ENCODE measurements at places on chromosomes 1 and 21.

- DNase-seq = no peak
Measured at GRCh38 chr1:198187973-198188588, 31.3 kb downstream of the NEK7 start.

GRCh38 chr1:25534410-25534788, 9.0 kb upstream of the LDLRAP1 start:
- DNase-seq = no peak

DNA sequence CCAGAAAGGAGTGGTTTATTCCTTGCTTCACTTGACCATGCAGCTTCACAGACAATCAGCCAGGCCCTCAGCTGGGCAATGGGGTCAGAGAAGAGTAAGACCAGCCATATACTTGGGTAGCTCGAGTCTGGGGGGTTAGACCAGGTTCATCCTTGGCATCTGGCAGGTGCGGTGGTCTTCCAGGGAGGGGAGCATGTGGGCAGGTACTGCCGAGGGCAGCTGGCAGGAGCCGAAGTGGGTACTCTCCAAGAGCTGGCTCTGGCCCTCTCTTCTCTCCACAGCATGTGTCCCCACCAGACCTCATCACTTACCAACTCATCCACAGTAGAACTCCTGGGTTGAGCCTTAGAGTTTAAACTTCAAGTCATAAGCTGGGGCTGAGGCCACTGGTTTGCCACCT, 156.8 kb downstream of the FOXD2 start:
- no peak for DNase-seq

DNA sequence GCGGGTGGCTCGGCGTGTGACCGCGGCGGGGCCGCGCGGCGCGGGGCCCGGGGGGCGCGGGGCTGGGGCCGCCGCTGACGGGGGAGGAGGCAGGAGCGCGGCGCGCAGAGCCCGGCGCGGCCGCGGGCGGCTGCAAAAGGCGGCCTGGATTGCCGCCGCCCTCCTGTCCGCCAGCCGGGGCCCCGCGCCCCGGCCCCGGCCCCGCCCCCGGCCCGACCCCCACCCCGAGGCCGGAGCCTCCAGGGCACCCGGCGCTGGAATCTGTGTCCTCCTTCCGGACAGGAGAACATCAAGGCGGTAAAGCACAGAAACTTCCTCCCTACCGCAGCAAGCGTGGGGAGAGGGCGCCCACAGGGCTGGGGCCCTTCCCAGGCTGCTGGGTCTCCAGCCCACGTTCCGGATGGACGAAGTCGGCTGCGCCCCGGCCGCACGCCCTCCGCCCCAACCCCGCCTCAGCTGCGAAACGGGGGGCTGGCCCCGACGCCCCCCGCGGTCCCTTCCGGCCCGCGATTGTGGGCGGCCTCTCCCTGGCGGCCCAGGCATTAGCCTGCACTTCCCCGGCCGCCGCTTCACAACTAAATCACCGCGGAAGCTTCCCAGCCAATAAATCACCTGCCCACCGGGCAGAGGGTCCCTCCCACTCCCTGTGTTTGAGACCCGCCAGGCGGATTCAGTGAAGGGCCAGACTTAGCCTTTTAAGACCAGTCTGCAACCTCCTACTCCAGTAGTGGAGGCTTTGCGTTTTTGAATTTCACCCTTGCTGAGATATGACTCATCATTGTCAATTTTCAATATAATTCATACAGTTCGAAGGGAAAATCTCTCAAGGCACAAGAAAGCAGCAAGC, 106.0 kb downstream of the SLC45A1 start:
- peak; percentile 63 for DNase-seq

DNA sequence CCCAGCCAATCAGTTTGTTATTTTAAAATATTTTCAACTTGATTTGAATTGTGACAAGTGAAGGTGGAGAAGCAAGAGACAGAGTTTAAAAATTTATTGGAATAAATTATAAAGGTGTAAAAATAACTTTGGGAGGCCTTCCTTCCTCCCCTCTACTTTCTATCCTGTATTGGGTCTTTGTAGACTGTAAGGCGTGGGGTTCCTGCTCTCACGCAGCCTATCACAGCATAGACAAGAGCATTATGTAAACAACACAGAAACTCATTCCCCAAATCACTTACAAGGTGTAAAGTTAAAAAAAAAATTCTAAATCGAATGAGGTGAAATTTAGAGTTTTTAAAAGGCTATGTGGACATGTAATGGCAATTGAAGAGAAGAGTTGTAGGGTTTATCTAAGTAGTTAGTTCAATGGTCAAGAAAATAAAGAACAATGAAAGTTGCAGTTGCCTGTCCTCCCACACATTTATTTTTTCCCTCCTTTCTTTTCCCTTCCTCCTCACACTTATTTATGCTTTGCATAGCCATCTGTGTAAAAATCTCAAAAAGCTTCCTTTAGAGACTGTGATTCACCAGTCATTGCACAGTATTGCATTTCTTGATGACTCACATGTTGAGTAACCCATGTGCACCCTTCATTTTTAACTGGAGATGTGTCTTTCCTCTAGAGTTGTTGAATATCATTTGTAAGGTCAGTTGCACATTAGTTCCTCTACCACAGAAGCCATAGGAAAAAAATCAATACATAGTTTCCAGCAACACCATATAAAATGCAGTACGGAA, 242.2 kb downstream of the PTPRC start:
- DNase-seq = no peak

DNA sequence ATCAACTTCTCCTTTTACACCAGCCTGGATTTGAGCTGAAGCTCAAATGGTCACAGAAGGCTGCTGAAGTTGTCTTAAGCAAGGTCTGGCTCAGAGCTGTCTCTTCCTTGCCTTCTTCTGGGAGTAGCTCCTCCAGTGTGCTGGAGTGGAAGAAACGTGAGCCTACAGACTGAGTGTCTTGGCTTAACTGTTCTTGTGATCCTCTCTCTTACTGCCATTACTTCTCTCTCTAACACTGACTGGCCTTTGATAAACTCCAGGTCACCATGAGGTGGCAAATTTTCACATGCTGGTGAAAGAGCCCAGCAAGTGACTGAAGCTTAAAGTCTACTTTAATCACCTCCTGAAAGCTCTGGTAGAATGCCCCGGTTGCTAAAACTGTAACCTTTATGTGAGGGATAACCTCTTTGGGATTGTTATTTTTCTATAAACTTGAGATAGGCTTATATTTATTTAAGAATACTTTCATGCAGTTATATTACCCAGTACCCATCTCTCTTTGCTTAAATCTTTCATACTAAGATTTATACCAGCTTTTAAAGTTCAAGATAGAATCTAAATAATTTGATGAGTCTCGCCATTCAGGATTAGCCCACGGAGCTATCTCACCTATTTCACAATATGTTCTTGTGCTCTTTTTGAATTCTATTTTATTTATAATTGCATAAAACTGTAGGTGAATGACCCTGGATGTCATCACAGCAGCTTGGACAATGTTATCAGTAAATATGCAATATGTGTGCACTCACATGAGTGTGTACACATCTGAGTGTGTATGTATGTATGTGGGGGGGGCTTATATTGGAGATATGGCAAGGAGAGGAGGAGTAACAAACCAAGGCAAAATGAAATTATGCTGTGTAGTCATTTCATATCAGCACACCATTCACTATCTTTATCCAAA, 924.0 kb downstream of the LTN1 start:
- DNase-seq = no peak

DNA sequence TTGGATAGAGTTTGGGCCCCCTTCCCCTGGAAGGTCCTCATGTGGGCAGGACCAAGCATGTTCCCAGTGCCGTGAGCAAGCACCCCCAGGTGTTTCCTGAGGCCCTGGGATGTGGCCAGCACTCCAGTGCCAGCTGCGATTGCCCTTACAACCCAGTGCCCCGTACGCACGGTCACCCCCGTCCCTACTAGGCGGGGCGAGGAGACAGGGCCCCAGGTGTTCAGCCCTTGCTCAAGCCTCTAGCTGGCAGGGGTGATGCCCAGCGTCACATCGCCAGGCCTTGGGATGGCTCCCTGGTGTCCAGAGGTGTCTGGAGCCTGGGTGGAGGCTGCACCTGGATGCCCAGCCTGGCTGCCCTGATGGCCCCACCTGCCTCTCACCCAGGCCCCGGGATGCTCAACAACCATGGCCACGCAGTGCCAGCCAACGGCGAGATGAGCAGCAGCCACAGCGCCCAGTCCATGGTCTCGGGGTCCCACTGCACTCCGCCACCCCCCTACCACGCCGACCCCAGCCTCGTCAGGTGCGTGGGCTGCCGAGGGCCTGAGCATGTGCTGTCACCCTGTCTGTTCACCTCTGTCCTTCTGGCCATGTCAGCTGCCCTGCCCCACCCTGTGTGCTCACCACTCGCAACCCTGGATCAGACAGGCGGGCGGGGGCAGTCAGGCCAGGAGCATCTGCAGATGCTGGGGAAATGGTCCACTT, 21.6 kb upstream of the CCDC27 start:
- no peak for DNase-seq

DNA sequence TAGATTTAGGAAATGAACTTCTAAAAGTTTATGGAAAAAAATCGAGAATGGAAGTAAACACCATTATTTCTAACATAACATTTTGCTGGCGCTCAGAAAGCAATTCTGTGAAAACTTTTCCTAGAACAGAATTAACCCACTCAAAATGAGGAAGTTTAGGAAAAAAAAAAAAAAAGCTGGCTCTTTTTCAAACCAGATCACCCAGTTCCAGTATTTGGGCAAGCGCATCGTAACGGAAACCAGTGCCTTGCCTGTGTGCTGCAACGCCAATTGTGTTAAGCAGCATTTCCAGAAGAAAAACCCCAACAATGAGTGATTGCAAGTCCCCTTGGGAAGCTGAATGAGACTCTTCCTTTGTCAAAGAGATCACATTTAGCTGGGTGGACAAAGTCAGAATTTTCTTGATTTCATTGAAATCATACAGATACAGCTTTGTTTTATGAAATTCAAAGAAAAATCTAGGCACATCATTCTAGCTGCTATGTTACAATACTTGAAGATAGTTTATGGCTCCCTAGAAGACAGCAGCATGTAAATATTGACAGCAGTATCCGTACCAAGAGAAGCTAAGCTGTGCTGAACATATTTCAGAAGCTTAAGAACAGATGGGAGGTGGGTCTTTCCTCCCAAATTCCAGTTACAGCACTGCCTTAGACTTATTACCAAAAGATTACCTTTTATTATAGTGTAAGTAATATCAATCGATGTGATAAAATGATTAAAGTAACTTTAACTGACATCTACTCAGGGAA, 113.4 kb downstream of the ERG start:
- no peak for DNase-seq

GRCh38 chr1:55358581-55358980, 143.4 kb upstream of the USP24 start:
- no peak for DNase-seq

GRCh38 chr1:245609354-245610150, 454.8 kb downstream of the KIF26B start:
- no peak for DNase-seq

DNA sequence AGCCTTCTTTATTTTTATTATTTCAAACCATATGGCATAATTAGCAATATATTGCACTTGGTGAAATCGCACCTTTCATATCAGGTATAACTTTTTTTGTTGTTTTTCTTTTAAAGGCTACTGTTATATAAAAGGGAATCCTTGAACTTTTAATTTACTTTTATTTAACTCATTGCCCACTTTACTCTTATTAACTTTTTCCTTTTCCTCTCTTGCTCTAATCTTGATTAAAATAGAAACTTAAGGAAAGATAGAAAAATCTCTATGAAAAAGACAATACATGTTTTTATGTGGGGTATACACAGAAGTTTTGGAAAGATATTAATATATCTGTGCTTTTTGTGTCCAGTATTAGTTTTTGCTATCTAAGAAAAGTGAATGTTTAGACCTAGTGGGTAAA, 805.8 kb downstream of the USP25 start:
- DNase-seq = no peak

GRCh38 chr1:208880433-208881100, 636.4 kb upstream of the PLXNA2 start:
- no peak for DNase-seq

DNA sequence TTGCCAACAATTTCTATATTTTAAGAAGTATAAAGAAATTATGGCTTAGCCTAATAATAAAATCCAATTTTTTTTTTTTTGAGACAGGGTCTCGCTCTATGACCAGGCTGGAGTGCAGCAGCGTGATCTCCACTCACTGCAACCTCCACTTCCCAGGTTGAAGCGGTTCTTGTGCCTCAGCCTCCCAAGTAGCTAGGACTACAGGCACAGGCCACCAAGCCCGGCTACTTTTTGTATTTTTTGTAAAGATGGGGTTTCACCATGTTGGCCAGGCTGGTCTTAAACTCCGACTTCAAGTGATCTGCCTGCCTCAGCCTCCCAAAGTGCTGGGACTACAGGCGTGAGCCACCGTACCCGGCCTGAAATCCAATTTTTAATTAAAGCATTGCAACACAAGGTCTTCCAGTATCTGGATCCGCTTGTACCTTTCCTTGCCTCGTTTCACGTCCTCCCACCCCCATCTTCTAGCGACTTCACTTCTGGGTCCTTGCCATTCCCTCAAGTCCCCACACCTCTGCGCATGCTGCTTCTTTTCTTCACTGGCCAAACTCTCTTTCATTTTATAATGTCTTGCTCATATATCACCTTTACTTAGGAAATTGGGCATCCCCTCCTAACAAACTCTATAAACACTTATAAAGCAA, 2.3 kb downstream of the FUBP1 start:
- DNase-seq = no peak

DNA sequence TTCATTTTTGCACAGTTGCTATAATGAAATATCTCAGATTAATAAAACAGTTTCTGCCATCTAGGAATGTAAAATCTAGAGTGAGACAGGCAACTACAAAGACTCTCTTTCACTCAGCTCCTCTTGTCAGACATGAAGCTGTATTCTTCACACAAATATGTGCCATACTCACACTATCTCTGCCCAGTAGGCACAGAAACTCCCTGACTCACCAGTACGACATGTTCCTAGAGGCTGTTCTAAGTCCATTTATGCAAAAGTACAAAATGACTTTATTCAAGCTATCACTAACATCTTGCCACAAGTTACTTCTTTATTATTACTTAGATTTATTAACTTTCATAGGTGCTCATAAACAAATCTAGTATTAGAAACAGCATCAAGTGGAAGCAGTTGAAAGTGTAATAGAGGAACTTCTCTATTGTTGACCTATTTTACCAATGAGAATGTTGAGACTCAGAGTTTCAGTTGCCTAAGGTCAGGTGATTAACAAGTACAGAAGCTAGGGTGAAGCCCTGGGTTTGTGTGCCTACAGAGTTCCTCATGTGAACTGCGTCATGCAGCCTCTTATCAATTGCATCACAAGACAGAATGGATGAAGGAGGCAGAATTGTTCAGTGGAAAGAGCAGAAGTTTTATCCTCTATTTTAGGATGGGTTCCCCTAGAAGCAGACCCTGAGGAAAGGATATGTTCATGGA, 98.9 kb downstream of the RGS2 start:
- DNase-seq = no peak
